ENCODE measurements at places on chromosomes 5 and 9. TPM values are rescaled to one million over a fixed set of nuclear protein-coding genes. Genes with fewer than 3 reads are reported as not detected.

DNA sequence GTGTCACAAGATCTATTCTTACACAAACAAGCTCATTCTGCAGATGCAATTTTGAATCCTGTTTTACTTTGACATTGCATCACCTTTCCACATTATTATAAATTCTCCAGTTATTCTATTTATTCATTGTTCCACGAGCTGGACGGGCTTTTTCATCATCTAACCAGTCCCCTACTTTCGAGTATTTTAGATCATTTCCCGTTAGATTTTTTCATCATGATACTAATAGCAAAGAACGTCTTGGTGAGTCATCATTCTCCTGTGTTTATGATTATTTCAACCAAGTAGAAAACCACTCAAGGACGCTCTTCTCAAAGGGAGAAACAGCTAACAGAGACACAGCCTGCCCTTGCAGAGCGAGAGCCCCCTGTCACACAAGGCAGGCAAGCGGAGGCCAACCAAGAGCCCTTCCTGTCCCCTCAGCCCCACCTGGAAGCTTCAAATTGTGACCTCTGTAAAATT is 15.1 kb downstream of the BBLN start:
- DNase-seq: no peak

ACOT12 gene
- not detected for total RNA-seq

GRCh38 chr5:154042766-154043165 is 4.0 kb downstream of the MFAP3 start:
- no peak for DNase-seq

CTXN3 gene
- not detected for total RNA-seq

GRCh38 chr5:6370580-6370979 is 7.8 kb downstream of the MED10 start:
- DNase-seq: no peak

OTULINL gene
- total RNA-seq: 16.7 TPM
